ENCODE measurements at places on chromosomes 7 and 10. TPM values are rescaled to one million over a fixed set of nuclear protein-coding genes. Genes with fewer than 3 reads are reported as not detected.

Gene DGKB
- total RNA-seq = not detected

GRCh38 chr7:49433794-49434193 lies 339.6 kb upstream of the VWC2 start:
- no peaks in the 10 kb centered on the region for H3K27me3 ChIP-seq
- no peak overlapping the region for H3K27ac ChIP-seq
- DNase-seq = no peak
- no peak overlapping the region for H3K4me3 ChIP-seq
- H3K36me3 ChIP-seq = no peaks in the 10 kb centered on the region

Gene MCM10
- total RNA-seq = 0.08 TPM

- peaks cover 4% of the 10 kb centered on the region for H3K36me3 ChIP-seq
- H3K4me1 ChIP-seq = peaks cover 16% of the 10 kb centered on the region
- H3K27ac ChIP-seq = no peak overlapping the region
- H3K4me3 ChIP-seq = no peak overlapping the region
- no peaks in the 10 kb centered on the region for H3K27me3 ChIP-seq
Measured at GRCh38 chr10:131964298-131964697, 17.4 kb downstream of the BNIP3 start.

GRCh38 chr10:117884592-117884991 lies 162.1 kb downstream of the RAB11FIP2 start:
- no peak for DNase-seq
- no peaks in the 10 kb centered on the region for H3K4me1 ChIP-seq
- no peak overlapping the region for H3K4me3 ChIP-seq
- no peaks in the 10 kb centered on the region for H3K36me3 ChIP-seq
- H3K27me3 ChIP-seq = no peaks in the 10 kb centered on the region

Gene RELN
- total RNA-seq = not detected

DNA sequence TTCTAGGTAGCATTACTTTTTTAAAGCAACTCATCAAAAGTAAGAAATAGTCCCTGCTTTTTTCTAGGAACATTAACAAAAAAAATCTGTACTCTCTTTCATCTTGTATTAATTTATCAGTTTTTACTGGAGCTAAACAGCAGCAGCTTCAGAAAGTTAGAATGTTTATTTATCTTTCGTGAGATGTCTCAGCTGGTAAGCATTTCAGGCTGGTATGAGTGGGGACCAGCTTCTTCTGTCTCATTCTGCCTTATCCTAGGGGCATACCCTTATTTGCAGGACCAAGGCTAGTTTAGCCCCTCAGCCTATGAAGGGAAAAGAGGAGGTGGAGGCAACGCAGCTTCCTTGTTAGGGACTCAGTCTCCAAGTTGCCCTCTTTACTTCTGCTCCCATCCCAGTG lies 35.1 kb downstream of the LANCL2 start:
- no peak overlapping the region for H3K27ac ChIP-seq
- H3K36me3 ChIP-seq = no peaks in the 10 kb centered on the region
- no peak for DNase-seq
- H3K4me3 ChIP-seq = no peak overlapping the region

GRCh38 chr7:106201164-106201563 lies 83.6 kb downstream of the NAMPT start:
- H3K27ac ChIP-seq = no peak overlapping the region
- no peak overlapping the region for H3K4me3 ChIP-seq
- H3K36me3 ChIP-seq = no peaks in the 10 kb centered on the region
- no peak for DNase-seq

Gene NPTX2
- not detected for total RNA-seq

GRCh38 chr10:60099998-60100747 lies 193.8 kb upstream of the CCDC6 start:
- H3K27me3 ChIP-seq = no peaks in the 10 kb centered on the region
- H3K36me3 ChIP-seq = no peaks in the 10 kb centered on the region
- H3K4me1 ChIP-seq = no peaks in the 10 kb centered on the region
- no peak overlapping the region for H3K4me3 ChIP-seq
- H3K27ac ChIP-seq = no peak overlapping the region
- peak; percentile 33 for DNase-seq

Gene GDF2
- not detected for total RNA-seq

DNA sequence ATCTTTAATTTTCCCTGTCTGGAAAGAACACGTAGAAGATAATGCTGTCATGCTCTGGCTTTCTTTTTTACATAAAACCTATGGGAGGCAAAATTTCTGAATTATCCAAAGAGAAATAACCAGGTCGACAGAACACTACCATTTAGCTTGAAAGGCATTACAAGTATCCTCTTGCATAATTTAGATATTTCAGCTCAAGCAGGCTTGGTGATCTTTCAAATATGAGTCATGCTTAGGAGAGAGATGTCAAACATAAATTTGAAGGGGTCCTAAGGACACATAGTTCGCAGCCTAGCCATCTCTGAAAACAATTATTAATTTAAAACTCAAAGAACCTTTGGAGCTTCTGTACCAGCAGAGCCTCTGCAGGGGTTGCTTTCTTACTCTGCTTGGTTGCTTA lies 100.9 kb downstream of the FAS start:
- H3K4me3 ChIP-seq = no peak overlapping the region
- H3K27me3 ChIP-seq = no peaks in the 10 kb centered on the region
- no peaks in the 10 kb centered on the region for H3K36me3 ChIP-seq
- no peaks in the 10 kb centered on the region for H3K4me1 ChIP-seq
- DNase-seq = no peak

Gene CLEC2L
- total RNA-seq = not detected

Gene APBB1IP
- 88.0 TPM for total RNA-seq

GRCh38 chr10:66941491-66941890 lies 15.7 kb downstream of the LRRTM3 start:
- no peaks in the 10 kb centered on the region for H3K36me3 ChIP-seq
- DNase-seq = no peak
- H3K27me3 ChIP-seq = no peaks in the 10 kb centered on the region
- H3K27ac ChIP-seq = no peak overlapping the region
- H3K4me3 ChIP-seq = no peak overlapping the region

Gene CUTC
- 36.8 TPM for total RNA-seq

Gene CD36
- 7.2 TPM for total RNA-seq

DNA sequence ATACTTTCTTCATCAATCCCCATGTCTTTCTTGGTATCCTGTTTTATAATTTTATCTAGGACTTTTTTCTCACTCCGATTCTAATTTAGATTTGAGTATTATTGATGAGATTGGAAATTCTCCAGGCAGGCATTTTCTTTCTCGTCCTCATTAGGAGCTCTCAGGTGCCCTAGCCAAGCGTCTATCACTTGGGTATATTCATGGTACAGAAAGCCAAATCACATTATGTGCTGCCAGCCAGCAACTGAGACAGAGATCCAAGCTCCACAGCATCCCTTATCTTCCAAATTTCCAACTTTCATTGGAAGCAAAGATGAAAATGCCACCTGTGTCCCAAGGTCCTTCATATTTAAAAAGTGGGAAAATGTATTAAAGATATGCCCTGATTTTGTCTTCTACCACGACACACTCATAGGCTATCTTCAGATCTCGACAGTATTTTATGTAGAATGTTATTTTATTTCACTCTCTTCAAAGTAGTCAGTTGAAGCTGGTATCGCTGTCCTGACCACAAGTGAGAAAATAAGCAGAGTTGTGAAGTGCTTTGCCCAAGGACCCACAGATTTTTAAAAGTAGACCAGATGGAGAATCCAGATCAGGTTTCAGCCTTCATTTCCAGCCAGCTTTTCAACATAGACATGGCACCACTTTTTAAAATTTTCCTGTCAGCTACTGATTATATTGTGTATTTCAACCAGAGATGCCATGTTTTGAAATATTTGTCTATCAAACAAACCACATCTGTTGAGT lies 773.4 kb downstream of the CNTNAP2 start:
- no peaks in the 10 kb centered on the region for H3K27me3 ChIP-seq
- H3K4me1 ChIP-seq = no peaks in the 10 kb centered on the region
- H3K4me3 ChIP-seq = no peak overlapping the region
- DNase-seq = no peak
- H3K36me3 ChIP-seq = no peaks in the 10 kb centered on the region
- H3K27ac ChIP-seq = no peak overlapping the region

Gene TMEM196
- not detected for total RNA-seq

Gene CPA2
- not detected for total RNA-seq

Gene GRID2IP
- total RNA-seq = 1.5 TPM

DNA sequence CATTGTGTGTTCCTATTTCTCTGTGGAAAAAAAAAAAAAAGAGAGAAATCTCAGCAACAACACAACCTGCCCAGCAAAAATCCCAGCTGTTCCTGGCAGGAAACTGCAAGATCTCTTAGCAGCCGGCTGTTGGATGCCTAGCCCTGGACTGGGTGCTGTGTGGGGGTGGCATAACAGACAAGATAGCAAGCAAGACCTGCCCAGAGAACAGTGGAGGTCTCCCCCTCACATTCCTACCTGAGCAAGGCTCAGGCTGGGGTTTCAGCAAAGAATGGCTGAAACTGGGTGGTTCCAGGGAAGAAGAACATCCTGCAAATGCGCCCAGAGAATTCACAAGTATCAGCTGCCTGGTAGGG lies 248.8 kb upstream of the ZMIZ1 start:
- H3K4me3 ChIP-seq = no peak overlapping the region
- H3K36me3 ChIP-seq = no peaks in the 10 kb centered on the region
- DNase-seq = no peak

GRCh38 chr10:113089551-113089950 lies 139.5 kb downstream of the TCF7L2 start:
- H3K36me3 ChIP-seq = no peaks in the 10 kb centered on the region
- H3K4me1 ChIP-seq = peaks cover 8% of the 10 kb centered on the region
- no peak for DNase-seq

DNA sequence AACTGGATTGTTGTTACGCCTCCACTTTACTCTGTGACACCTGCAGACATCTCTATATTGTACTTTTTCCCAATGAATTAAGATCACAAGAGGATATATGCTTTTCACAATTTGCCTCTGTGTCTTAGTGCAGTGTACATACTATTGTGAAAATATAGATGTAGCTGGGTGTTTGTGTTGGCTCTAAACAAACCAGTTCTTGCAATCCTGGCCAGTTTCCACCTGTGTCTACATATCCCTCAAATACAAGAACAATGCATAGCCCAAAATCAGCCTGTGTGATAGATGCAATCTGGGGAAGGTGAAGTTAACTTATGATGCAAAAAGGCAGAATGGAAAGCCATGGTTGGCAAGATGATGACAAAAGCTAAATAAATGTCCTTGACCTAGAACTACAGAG lies 36.5 kb upstream of the DLD start:
- H3K4me1 ChIP-seq = peaks cover 20% of the 10 kb centered on the region
- H3K4me3 ChIP-seq = no peak overlapping the region
- H3K36me3 ChIP-seq = no peaks in the 10 kb centered on the region
- H3K27me3 ChIP-seq = no peaks in the 10 kb centered on the region
- H3K27ac ChIP-seq = no peak overlapping the region

DNA sequence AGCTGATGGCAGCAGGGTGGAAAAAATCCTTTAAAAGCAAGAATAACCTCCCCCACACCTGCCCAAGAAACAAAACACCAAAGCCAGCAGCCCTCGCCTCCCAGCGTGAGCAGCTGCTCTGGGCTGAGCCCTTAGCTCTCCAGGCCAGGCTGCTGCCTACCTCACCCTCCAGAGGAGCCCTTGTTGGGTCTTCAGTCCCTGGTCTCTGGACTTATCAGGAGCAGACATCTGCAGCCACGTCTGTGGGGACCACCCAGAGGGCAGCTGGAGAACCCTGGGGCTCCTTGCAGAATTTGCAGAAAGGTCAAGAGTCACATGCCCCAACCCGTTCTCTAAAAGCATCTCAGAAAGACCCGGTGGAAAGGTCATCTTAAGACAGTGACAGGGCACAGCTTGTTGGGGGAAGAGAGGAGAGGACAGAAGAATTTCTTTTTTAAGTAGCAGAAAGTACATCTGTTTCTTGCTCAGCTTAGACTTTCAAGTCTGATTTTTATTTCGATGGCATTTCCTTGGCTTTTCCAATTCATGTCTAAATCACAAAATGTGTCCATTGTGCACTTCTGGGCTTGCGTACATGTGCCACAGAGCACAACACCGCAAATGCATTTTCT lies 425.7 kb upstream of the NFE2L3 start:
- H3K4me1 ChIP-seq = no peaks in the 10 kb centered on the region
- no peak overlapping the region for H3K4me3 ChIP-seq
- H3K36me3 ChIP-seq = no peaks in the 10 kb centered on the region

DNA sequence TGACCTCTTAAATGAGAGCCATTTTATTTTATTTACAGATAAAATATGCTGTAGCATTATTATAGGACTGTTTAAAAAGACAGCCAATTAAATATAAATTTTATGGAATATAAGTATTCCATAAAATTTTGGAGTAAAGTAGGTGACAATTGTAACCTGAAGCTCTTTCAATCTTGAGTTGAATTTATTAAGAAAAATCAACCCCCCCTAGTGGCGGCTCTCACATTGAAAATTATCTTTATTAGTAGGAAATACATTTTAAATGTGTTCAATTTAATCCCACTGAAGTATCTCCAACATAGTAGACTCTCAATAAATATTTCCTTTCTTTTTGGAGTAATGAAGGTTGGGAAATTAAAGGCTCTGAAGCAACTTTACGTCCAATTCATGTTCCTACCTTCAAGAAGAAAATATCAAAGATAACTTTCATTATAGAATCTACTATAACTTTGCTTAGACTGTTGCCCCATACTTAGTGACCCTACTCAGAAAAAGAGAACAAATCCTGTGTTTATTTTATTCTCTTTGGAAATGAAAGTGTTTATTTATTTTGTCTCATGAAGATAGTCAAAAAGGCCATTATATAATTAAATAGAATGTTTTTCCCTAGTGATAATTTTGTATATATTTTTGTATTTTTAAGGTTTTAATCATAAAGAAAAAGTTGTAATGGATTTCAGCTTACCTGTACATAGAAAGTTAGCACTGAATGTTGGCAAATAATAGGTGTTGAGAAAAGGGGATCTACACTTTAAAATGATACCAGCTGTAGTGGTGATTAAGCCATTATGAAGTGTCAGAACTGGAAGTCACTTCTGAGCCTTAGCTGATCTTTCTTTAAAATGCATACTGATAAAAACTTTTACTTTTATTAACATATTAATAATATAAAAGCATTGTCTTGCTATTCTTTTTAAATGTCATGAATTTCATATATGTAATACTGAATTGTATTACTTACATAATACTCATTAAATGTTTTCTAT lies 3.3 kb downstream of the AHR start:
- DNase-seq = peak; percentile 16
- peaks cover 9% of the 10 kb centered on the region for H3K36me3 ChIP-seq
- no peaks in the 10 kb centered on the region for H3K27me3 ChIP-seq
- H3K4me3 ChIP-seq = no peak overlapping the region
- peaks cover 13% of the 10 kb centered on the region for H3K4me1 ChIP-seq
